ENCODE measurements at places on chromosomes 12 and 14.

DNA sequence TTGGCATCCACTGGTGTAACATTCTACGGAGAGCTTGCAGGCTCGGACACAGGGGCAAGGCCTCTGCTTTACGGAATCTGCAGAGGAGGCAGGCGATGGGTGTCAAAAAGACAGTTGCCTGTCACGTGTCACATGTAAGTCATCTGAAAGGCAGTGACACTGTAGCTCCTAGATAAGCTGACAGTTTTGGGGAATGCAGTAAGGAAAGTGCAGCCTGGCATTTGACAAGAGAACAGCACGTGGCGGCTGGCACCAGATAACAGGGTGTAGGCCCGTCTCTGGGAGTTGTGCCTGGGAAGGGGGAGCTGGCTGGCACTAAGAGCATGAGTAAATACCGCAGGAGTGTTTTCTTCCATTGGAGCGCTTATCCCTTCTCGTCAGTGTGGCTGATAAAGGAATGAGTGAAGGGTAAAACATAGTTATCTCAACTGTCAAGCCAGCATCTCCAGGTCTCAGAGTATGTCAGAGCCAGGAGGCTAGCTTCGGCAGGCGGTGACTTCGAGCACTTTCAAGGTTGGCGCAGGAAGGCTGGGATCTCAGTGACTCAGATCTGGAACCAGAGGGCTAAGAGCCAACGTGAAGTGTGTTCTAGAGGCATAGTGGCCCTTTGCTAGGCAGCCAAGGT lies 26.1 kb downstream of the ADCK1 start:
- no peak for DNase-seq

DNA sequence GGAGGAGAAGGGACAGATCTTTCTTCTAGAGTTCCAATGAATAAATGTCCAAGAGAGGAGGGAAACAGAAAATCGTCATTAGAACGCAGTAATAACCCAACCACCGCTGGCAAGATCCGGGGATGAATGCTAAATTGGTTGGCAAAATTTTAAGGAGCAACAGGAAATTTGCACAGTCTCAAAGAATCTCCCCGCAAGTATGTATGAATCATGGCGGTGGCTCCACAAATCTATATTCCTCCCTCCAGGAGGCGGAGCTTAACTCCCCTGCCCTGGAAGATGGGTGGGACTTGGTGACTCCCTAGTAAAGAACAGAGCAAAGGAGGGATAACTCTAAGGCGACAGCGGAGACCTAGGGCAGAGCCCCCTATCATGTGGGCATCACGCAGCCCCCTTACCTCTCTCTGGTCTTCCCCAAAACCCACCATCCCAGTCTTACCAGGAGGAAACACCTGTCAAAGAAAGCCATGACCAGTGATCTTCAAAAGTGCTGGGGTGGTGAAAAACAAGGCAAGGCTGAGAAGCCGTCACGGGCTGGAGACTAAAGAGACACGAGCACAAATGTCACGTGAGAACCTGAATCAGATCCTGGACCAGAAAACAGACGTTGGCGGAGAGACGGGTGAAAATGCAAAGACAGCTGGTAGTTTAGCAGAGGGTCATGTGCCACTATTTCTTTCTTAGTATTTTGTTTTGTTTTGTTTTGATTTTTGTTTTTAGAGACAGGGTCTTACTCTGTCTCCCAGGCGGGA lies 125.8 kb downstream of the NCOR2 start:
- peak; percentile 81 for DNase-seq

- no peak for DNase-seq
Measured at GRCh38 chr12:123928274-123928865, 44.3 kb downstream of the CCDC92 start.

GRCh38 chr12:53053218-53054111 lies 3.6 kb downstream of the TNS2 start:
- DNase-seq: peak; percentile 71

- no peak for DNase-seq
Measured at GRCh38 chr14:105223260-105223659, 25.1 kb upstream of the BTBD6 start.

DNA sequence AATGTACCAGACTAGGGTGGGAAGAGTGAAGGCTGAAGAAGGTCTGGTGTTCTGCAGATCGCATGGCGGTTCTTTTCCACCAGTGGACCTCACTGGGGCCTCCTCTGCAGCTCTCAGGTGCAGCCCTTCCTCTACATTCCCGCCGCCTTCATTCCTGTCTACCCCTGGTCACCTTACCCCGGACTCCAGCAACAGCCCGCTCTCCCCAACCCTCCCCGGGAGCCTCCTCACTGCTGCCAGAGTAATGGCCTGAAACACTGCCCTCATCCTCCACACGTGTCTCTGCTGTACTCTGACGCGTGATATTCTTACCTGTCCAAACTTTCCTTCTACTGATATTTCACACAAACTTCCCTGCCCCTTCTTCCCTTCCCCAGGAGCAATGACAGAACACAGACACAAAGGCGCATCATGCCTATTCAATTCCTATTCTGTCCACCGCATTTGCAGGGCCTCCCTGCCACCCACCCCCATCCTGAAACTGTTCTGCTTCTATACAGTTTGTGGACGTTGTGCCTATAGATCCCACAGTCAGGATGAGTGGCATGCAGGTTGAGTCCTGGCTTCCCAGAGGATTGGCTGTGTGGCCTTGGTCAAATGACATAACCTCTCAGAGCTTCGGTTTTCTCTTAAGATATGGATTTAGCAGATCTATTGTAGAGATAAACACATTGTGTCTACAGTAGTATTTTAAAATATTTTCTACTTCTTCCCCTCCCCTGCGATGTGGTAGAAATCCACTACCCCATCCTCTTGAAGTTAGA lies 1.7 kb upstream of the NUAK1 start:
- DNase-seq: no peak

DNA sequence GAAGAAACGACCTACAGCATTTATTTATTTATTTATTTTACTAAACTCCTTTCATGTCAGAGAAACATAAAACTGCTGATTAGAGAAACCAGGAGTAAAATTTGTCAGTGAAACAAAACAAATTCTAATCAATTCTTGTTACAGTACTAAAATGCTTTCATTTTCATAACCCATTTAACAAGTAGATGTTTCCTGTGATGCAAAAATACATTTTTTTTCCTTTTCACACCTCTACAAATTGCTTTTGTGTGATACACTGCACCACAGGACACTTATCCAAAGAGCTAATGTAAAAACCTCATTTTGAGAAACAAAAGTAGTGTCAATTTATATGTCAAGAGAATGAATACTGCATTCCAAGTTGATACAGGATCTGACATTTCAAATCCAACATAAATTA lies 155.1 kb downstream of the SYT1 start:
- no peak for DNase-seq

DNA sequence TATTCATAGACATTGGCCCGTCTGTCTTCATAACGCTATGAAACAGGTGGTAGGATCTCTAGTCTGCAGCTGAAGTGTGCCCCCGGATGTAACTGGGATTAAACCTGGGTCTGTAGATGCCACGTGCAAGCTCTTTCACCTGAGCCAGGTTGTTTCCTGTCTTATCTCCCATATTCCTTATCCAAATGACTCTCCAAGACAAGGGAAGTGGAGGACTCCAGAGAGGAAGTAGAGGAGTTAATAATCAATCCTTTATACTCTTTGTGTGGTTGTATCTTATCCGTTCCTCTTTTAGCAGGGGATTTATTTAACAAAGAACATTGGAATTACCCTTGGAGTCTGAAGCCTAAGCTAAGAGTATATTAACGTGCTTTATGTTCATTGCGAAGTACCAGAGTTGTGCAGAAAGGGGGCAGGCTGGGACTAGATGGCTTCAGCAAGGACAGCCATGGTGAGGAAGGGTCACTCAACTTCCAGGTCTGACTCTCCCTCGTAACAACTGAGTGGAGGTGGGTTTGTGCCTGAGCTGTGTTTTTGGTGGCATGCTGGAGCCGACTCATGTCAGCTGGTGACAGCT lies 82.8 kb downstream of the RIN3 start:
- no peak for DNase-seq

- DNase-seq: no peak
Measured at GRCh38 chr12:12427568-12427967, 70.7 kb downstream of the BORCS5 start.

GRCh38 chr12:25266497-25266896 lies 15.8 kb upstream of the KRAS start:
- DNase-seq: no peak

DNA sequence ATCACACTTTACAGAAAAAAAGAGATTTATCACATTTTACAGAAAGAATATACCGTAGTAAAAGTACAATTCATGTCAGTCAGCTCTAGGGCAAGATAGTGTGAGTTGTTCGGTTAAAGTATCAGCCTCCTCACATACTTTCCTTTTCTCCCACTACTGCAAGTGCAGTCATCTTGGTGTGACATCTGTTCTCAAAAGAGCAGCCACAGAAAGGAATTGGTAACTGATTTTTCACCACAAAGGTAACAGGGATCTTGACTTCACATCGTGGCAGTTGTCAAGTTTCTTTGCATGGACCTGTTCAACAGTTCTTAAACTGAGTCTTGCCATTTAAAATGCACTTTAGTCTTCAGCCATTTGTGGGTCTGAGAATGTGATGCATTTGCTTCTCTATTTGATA lies 5.0 kb upstream of the E2F7 start:
- DNase-seq: no peak

DNA sequence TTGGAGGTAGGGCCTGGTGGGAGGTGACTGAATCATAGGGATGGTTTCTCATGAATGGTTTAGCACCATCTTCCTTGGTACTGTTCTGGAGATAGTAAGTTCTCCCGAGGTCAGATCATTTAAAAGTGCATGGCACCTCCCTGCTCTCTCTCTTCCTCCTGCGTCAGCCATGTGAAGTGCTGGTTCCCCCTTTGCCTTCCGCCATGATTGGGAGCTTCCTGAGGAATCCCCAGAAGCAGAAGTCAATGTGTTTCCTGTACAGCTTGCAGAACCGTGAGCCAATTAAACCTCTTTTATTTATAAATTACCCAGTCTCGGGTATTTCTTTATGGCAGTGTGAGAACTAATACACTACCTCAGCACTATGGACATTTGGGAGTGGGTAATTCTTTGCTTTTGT lies 4.8 kb upstream of the LGMN start:
- DNase-seq: no peak

DNA sequence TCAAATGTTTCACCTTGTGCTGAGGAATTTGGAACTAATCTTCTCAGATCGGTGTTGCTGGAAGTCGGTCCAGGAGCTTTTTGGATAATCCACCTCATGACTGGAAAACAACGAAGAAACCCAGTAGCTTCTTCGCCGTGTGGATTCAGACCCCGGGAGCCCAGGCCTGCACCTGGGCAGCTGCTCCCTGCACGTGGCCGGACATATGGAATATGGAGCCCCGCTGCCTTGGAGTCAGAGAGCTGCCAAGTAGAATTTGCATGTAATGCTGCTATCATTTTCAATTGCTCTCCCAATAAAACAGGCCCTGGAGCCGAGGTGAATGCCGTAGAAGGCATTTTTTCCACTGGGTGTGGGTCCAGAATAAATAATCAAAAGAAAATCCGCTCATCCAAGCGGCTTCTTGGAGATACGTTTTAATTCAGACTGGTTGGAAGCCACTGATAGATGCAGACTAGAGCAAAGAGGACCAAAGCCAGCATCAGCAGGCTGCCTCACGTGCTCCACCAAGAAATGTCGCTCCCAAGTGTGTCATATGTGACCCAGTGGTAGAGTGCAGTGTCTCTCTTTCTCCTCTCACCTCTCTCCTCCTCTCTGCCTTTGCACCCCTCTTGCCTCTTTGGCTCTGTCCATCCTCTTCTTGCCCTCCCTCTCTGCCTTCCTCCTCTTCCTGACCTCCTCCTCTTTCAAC lies 115.3 kb downstream of the ZNF664 start:
- DNase-seq: no peak

- DNase-seq: no peak
Measured at GRCh38 chr14:56235388-56235787, 117.2 kb downstream of the PELI2 start.

GRCh38 chr14:72700338-72701236 lies 193.3 kb downstream of the DPF3 start:
- DNase-seq: no peak

DNA sequence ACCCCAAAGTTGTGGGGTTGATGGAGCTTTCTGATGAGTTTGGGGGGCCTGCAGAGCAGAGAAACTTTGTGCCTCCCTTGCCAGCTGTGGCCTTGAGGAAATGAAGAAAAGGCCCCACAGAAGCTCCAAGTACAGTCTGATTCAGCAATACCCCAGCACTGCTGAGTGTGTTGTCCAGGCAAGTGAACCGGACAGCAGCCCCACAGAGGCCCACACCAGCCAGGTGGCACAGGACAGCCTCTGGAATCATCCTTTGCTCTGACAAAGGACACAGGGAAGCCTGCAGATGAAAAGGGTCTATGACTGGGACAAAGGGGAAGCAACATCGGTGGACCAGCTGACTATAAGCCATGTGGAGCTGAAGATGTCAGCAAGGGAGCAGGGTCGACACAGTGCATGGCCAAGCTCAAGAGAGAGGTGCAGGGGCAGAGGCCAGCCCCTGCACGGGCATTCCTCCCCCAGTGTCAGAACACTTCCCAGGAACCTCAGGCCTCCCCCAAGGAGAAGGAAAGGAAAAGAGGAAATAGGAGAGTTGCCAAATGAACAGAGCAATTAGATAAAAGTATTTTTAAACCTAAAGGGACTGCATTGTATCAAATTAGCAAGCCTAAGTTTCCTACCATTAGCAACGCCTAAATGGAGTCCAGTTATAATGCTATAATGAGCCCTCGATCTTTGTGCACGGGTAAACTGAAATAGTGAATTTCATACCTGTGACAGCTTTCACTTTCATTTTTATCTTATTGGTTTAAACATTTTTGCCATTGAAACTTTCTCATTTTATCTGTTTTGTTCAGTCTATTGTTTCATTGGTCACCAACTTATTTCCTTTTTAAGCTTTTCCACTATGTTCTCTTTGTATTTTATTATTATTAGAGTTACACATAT lies 46.3 kb upstream of the PTGDR start:
- DNase-seq: no peak

- no peak for DNase-seq
Measured at GRCh38 chr12:116264525-116265070, 12.9 kb downstream of the MED13L start.

- DNase-seq: no peak
Measured at GRCh38 chr12:32171211-32171610, 64.6 kb downstream of the BICD1 start.

DNA sequence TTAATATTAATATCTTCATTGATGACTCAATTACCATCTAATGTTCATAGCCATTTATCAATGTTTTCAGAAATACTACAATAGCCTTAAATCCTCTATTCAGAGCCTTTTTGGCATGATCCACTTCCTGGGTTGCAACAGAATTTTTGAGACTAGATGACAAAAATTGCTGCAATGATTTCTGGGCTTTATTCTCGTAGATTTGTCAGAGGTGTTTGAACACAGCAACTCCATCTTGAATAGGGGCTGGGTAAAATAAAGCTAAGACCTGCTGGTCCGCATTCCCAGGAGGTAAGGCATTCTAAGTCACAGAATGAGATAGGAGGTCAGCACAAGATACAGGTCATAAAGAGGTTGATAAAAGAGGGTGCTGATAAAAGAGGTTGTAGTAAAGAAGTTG lies 165.8 kb upstream of the CNOT2 start:
- DNase-seq: no peak

- DNase-seq: no peak
Measured at GRCh38 chr12:65162609-65163008, 6.8 kb upstream of the LEMD3 start.

Measured in foreskin keratinocyte (primary cell).